ENCODE measurements at places on chromosomes 5 and 9.

- peak; percentile 14 for DNase-seq
These were observed 35.6 kb downstream of the NFIB start for GRCh38 chr9:14278291-14278721.

- no peak for DNase-seq
These were observed 4.9 kb upstream of the N4BP3 start for GRCh38 chr5:178108446-178108845.

DNA sequence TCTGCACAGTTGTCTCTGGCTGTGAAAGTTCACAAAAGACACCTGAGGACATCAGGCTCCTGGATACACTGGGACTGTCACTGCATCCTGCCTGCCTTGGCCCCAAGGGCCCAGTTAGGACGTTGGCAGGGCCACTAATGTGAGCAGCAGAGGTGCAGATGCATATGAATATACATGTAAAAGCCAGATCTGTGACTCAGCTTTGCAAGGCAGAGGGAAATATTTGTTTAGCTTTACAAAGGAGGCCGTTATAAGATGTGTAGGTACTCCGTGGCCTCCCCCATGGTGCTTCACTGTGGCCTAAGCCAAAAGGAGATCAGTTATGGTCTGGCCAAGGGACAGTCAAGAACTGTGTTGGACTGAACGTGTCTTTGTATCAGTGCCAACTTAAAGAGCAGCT lies 4.1 kb upstream of the C1QTNF3 start:
- no peak for DNase-seq

GRCh38 chr9:114456929-114457328 lies 48.3 kb downstream of the WHRN start:
- DNase-seq, result no peak

- DNase-seq, result peak; percentile 96
These were observed 128.3 kb downstream of the EFNA5 start for GRCh38 chr5:107542428-107542827.

GRCh38 chr5:119328753-119329602 lies 26.8 kb upstream of the TNFAIP8 start:
- no peak for DNase-seq

- DNase-seq, result no peak
These were observed 129.4 kb upstream of the RASA1 start for GRCh38 chr5:87138091-87138805.

DNA sequence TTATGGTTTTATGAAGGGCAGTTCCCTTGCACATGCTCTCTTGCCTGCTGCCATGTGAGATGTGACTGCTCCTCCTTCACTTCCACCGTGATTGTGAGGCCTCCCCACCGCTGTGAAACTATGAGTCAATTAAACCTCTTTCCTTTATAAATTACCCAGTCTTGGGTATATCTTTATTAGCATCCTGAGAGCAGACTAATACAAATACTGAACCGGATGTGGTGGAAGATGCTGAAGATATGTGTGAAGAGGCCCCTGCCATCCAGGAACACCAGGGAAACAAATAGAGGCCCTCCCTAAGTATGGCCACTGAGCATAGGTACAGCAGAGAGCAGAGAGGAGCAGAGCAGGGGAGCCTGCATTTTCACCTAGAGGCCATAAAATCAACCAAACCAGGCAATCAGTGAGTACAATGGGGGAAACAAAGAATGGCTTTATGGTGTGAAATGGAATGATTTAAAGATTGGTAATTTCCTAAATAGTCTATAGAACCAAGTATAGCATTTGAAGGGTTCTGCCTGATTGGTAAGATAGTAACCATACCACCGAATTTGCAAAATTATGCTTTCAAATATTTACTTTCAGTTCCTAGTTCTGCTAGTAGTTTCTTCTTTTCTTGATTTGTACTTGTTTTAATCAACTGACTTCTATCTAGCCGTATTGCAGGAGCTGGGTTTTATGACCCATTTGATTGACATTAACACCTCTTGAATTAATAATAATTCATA lies 421.6 kb downstream of the IRX1 start:
- DNase-seq, result no peak

GRCh38 chr9:95307538-95307937 lies 10.0 kb downstream of the FANCC start:
- no peak for DNase-seq

All from RWPE1 (cell line).